ENCODE measurements at places on chromosomes 16 and 17.

GRCh38 chr16:75179208-75179607, 27.8 kb downstream of the CTRB2 start:
- DNase-seq, result no peak

DNA sequence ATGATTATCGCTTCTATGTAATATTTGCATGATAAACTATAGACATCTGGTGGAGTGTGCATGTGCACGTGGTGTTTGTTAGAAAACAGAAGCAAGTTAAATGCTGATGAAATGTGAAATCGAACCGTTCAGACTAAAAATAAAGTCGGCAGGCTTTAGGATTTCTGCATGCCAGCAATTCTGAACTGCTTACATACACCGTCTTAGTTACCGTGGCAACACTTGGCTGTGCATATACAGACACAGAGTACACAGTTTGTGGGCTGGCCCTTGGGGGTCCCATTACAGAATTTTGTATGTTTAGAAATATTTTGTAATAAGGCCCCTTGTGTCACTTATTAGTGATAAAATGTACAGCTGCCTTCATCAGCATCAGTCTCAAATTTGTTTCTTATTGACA, 605.5 kb downstream of the RBFOX1 start:
- no peak for DNase-seq

DNA sequence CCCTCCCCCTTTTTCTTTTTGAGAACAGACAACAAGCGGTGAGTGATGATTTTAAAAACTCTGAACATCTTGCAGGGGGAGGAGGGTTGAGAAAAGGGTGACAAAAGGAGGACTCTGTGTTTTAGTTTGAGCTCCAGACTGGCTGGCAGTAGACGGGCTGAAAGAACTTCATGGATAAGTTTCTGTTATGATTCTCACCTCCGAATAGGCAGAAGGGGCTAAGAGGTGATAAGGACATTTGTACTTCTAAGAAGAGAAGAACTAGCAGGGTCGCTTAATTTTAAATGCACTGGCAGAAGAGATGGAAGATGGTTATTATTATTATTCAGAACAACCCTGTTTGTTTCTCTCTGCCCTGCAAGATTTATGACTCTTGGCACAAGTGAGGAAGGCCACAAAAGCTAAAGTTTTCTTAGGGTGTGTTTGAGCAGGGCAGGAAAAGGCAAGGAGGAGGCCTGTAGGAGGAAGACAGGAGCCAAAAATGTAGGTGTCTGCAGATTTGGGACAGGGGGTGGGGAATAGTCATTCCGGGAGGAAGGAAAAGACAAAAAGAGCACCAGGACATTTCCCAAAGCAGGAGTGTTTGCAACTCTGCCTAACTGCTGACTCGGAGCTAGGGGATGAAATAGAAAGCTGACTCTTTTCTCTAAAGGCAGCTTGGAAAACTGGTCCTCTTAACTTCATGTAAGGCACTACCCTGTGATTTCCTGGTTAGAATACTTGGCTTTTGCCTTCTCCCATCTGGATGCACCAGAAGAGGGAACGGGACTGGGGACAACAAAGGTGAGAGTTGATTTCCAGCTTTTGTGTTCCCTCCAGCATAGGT, 11.9 kb upstream of the HOXB2 start:
- no peak for DNase-seq

DNA sequence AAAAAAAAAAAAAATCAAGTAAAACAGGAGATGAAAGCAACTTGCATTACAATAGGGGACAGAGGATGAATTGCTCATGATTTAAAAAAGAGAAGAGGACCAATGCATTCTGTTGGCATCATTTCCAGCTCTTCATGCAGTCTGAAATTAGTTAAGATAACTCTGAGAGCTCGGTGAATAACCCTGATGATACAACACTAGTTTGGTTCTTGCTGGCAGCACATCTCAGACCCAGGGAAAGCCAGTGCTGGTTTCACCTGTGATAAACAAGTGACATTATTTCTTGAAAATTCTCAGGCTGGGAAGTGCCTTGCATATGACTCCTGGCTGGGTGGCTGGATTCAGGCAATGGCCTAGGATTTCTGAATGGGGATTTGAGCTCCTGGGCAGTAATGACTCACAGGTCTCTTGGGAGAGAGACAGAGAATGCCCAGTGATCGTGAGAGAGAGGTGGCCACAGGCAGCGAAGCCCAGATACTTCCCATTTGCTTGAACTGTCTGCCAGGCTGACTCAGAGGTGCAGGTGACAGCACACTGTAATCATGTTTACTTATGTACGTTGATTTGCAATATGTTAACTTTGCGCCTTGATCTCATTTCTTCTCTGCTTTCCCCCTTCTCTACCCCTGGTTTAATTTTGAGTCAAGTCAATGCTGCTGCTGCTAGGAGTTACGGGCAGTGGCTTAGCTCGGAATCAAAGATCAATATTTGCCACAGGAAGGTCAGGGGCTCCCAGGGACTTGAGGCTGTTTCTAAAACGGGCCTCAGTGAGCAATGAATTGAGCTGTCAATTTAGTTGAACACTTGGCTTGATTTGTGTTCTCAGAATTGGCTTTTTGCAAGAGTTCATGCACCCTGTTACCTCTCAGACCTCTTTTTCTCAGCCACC, 27.1 kb downstream of the ARSG start:
- no peak for DNase-seq

DNA sequence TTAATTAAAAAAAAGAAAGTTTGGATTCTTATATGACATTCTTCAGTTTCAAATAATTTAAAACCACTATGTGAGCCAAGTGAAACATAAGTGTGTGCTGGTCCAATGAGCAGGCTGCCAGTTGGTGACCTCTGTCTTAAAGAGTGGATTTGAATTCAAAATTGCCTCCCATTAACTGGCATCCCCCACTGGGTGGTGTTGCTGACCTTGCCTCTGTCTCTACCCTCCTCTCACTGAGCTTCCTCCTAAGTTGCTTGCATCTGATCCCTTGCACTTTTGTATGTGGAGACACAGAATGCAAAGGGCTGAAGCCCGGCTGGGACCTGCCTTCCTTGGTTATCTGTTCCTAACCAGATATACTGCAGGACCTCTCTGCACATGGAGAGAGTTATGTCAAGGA, 160.6 kb downstream of the CYLD start:
- no peak for DNase-seq

DNA sequence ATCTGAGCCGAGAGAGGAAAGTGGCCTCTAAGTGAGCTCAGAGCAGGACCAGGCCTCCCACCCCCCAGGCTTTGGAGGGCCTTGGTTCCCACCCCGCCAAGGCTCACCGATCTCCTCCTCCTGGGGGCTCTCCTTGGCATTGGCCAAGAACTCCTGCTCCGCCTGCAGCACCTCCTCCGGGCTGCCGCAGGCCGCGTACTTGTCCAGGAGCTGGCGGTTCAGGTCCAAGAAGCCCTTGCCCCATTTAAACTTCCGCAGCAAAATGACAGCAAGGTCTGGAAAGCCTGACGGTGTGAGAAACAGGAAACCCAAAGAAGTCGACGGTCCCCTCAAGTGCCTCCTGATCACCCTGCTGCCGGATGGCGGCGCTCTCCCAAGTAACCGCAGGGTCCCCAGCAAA, 1.7 kb downstream of the TSR3 start:
- no peak for DNase-seq

GRCh38 chr17:81576621-81577277, 24.6 kb upstream of the FAAP100 start:
- no peak for DNase-seq

GRCh38 chr17:74959826-74960515, 12.6 kb downstream of the HID1 start:
- DNase-seq, result no peak

DNA sequence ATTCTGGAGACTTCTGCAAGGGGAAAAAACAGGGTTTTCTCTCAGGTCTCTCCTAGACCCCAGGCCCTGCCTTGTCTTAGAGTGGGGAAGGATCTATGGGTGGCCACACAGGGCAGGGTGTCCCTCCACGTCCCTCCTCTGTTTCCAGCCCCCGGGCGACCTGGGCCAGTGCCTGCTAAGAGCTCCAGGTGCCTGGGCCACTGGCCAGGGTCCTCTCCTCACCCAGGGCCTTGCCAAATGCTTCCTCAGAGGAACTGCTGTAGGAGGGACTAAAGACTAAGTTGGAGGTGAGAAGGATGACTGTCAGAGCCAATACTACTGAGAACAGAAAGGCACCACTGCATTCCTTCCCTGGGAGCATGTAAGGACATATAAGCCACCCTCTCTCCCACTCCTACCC, 11.4 kb downstream of the NOS2 start:
- DNase-seq, result no peak

DNA sequence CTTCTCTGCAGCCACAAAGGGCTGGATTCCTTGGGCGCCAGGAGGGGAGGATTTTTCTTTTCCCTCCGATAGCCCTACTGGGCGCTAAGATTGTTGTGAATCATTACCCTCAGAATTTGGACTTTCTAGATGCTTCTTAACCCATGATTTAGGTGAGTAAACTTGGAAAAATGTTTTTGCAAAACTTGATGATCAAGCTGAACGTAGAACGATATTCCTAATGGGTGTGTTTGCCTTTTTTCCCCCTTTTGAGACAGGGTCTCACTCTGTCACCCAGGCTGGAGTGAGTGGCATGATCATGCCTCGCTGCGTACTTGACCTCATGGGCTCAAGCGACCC, 43.8 kb downstream of the PGS1 start:
- no peak for DNase-seq

DNA sequence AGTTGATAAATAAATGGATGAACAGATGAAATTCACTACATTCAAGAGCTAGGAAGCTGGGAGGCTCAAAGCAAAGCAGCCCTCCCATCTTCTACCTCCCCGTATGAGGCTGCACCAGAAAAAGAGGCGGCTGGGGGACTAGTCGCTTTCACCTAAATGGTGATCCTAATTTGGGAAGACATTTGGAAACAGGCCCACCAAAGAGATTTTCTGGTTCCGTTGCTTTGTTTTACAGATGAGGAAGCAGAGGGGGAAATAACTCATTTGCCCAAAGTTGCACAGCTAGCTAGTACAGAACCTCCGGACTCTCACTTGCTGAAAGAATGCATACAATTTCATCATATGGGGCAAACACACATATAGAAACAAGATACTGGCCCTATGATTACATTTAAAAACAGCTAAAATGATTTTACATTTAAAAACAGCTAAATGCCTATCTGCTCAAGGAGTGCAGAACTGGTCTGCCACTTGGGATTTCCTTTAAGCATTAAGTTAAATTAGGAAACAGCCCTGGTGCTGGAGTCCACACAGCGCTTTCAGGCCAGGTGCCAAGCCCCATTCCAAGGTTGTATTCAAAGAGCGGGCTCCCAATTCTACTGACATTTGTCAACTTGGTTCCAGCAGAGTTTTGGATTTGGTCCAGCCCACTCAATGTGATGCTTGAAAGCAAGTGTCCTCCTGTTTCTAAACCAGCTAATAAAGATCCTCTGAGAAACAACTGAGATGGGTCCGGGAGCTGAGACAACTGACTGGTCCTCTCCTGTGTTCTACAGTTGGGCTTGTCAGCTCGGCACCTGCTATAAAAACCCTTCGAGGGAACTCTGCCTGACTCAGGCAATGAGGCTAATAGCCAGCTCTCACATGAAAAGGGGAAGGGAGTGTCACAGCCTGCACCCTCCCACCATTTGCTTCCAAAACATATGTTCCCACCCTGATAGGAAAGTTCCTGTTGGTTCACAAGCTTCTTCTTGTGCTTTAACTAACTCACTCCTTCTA, 11.7 kb downstream of the ERN1 start:
- DNase-seq, result no peak

DNA sequence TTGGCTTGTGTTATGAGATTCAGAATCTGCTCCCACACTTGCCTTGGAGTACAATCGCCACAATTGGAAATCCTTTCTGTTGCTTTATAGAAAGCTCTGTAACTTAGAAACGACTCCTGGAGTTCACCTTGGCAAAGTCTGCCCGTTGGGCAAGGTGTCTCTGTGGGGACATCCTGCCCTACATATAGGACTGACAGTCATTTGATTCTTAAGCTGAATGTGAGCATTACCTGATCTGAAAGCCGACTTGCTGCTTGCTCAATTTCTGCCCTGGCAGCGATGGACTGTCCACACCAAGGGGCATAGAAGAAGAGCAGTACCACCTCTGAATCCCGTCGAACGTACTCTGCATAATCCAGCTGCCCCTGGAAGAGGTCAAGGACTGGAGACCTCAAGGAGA, 6.9 kb downstream of the TXNDC11 start:
- no peak for DNase-seq

GRCh38 chr17:40522961-40523310, 21.5 kb upstream of the TNS4 start:
- no peak for DNase-seq

GRCh38 chr16:10039220-10040096, 142.8 kb downstream of the GRIN2A start:
- no peak for DNase-seq

GRCh38 chr17:80408872-80409271, 6.1 kb upstream of the ENDOV start:
- no peak for DNase-seq

DNA sequence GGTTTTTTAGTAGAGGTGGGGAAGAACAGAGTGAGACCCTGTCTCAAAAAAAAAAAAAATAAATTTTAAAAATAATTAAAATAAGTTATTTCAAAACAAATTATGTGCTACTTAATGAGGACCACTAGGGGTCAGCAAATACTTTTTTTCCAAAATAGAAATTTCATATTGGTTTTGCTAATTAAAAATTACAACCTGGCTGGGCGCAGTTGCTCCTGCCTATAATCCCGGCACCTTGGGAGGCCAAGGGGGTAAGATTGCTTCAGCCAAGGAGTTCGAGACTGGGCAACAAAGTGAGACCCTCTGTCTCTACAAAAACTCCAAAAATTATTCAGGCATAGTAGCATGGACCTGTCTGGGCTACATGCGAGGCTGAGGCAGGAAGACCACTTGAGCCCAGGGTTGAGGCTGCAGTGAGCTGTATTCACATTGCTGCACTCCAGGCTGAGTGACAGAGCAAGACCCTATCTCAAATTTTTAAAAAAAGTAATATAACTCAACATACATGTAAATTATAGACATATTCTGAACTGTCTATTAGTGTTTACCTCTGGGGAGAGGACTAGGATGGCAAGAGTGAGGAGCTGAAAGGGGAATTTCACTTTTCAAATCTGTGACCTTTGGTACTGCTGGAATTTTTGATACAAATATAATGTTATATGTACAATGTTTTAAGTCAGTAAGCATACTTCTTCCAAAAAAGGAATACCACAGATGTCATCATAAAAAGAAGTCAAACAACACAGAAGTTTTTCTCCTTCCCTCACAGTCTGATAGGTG, 8.1 kb downstream of the MEIOB start:
- peak; percentile 20 for DNase-seq

DNA sequence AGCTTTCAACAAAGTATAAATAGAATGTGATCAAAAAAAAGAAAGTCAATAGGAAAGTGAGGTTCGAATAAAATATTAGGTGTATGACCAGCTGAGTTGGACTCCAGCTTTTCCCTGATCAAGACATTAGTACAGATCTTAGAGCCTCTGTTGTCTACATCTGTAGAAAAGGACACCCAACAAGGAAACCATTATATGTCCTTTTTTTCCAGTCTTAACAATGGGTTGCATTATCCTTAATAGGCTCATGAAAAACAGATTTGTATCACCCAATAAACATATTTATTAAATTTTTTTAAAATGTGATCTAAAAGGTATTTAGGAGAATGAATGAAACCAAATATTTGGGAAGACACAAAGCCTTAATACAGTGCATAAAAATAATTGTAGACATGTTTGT, 18.1 kb downstream of the ABCA6 start:
- DNase-seq, result no peak
